T follicular helper cell (primary cell): ENCODE measurements at places on chromosomes 5 and 9.

DNA sequence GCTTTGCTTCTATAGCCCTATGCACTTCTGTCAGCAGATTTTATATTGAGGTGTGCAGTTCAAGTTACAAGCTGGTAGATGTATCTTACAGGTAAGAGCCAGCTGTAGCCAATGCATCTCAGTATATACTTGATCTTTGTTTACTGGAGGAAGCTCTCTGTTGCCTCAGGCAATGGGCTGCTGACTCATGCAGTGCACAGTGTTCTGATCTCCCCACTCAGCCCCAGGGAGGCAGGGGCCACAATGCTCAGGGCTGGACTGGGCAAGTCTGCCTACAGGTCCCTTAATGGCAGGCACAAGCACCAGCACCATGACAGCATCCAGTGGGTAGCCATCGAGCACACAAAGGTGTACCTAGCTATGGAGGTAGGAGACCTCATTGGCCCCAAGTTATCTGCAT lies 178.8 kb upstream of the CDH10 start:
- no peak for DNase-seq

DNA sequence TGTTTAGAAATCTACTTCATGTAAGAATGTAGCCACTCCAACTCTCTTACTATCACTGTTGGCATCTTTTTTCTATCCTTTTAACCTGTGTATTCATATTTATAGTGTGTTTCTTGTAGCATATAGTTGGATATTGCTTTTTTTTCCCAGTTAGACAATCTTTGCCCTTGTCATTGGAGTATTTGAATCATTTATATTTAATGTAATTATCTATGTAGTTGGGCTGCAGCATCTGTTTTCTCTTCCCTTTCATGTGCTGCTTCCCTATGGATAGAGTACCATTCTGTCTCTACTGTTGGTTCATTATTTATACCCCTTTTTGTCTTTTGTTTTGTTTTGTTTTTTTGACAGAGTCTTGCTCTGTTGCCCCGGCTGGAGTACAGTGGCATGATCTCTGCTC lies 45.2 kb upstream of the PPP2CA start:
- DNase-seq, result no peak

- no peak for DNase-seq
These were observed 43.0 kb upstream of the SLC46A2 start for GRCh38 chr9:112933696-112934095.

DNA sequence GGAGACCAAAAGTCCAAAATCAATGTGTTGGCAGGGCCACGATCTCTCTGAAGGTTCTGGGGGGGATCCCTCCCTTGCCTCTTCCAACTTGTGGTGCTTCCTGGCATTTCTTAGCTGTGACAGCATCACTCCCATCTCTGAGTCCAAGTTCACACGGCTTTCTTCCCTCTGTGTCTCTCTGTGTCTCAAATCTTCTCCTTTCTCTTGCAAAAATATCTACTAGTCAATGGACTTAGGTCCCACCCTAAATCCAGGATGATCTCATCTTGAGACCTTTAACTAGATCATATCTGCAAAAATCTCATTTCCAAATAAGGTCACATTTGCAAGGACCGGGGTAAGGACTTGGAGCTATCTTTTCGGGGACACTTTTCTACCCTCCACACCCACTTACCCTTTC lies 186.1 kb downstream of the HSD17B3 start:
- no peak for DNase-seq

DNA sequence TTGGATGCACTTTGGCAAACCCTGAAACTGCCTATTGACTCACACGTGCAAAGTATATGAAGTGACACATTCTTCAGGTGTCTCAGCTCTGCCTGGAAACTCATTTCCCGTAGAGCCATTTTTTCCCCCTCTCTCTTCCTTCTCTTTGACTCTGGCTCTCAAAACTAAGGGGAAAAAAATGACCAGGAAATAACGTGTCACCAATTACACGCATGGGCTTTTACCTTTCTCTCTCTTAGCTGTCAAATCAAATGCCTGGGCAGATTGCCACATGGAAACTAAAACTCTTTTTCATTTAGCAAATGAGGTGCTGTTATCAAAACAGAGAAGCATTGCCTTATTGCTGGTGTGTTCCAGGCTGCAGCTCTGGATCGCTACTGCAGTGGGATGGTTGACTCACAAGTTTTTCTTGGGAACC lies 18.3 kb upstream of the IFNK start:
- DNase-seq, result no peak

GRCh38 chr5:14313986-14314690 lies 171.0 kb downstream of the TRIO start:
- DNase-seq, result no peak

DNA sequence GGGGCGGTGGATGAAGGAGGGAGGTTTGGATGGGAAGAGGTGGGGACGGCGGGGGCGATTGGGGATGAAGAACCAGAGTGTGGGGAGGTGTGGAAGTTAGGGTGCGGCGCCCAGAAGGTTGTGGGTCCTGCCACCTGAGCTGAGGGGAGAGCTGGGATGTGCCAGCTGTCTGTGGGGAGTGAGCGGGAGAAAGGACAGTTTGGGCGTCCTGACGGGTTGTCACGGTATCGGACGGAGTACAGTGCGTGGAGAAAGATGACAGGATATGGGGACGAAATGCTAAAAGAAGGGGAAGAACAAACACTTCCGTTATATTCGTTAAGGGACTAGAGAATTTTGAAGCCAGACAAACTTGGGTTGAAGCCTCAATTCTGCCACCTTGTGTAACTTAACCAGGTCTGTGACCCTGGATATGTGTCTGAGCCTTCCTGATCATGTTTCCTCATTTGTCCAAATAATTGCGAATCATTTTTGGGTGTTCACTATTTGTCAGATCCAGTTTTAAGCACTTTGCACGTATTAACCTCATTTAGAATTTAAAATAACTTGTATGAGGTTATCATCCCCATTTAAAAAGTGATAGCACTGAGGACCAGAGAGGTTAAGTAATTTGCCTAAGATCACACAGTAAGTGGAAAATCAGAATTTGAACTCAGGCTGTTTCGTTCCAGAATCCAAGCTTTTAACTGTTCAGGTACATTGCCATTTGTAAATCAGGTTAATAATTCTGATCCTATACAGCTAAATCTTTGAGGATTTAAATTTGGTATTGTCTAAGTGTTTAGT lies 689 bp downstream of the CNTRL start:
- no peak for DNase-seq

GRCh38 chr5:97125125-97125683 lies 17.2 kb downstream of the LIX1 start:
- DNase-seq, result no peak

DNA sequence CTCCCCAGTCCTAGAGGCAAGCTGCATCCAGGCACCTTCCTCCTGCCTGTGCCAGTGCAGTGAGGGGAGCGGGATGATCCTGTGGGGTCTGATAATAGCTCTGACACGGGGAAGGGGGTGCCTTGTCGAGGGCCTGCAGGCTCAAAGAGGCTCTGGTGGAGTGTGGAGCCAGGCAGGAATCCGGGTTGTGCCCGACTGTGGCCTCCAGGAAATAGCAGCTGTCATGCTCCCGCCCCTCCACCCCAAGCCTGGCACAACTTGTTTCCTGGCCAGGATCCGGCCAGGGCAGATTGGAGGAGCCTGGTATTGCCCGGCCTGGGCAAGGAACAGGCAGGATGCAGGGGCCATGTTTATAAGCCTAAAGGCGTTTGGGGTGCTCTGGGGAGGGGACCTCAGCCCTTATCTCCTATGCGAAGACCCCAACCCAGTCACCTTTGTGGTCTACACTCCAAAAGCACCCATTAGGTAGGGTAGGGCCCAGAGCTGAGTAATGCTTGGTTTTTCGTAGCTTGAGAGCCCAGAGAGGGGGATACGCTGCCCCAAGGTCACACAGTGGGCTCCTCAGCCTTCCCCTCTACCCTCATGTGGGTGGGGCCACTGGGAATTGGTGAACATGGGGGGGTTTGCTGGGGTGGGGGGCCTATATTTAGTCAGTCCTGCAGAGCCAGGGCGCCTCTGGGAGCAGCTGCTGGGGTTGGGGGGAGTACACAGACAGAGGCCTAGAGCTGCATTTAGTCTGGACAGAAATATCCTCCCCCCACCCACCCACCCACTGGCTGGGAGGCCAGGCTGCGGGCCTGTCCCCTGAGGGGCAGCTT lies 12.2 kb downstream of the CXXC5 start:
- DNase-seq, result no peak

GRCh38 chr9:23117616-23118015 lies 671.0 kb downstream of the DMRTA1 start:
- no peak for DNase-seq

GRCh38 chr9:116100711-116101121 lies 52.9 kb upstream of the PAPPA start:
- DNase-seq, result no peak

DNA sequence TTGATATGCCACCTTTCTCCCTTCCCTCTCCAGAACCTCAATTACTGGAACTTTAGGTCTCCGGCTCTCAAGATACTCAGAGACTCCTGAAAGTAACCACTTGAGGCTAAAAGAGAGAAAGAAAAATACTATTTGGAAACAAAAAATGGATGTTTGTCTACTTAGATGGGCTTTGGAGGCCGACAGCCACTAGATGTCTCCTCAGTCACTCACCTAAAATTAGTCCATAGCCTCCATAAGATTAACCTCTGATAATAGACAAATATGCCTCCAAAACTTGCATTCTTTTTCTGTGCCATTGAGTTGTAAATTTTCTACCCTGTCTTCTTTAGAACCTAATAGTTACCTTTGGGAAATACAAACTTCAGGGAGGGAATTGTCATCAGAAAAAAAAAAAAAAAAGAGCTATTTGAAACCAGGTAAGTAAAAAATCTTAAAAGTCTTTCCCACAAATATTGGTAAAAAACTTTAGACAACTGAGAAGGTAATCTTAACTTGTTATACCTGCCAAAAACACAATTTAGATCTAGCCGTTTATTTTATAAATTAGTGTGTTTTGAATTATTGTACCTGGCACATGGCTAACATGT lies 11.2 kb upstream of the PCDH1 start:
- no peak for DNase-seq
